Stimulated activated naive CD8-positive, alpha-beta T cell treated with anti-CD3 and anti-CD28 coated beads, Interleukin-15, amount 100 ng/mL, for 72 hours (primary cell): ENCODE measurements at places on chromosomes 13 and 19.
A peak's percentile ranks its signal among the peaks of the same experiment; 100 is the strongest.

GRCh38 chr13:50697746-50698539 is 145.5 kb downstream of the DLEU7 start:
- no peak for DNase-seq

- DNase-seq: no peak
Measured at GRCh38 chr13:21541271-21541670, 62.7 kb downstream of the MICU2 start.

DNA sequence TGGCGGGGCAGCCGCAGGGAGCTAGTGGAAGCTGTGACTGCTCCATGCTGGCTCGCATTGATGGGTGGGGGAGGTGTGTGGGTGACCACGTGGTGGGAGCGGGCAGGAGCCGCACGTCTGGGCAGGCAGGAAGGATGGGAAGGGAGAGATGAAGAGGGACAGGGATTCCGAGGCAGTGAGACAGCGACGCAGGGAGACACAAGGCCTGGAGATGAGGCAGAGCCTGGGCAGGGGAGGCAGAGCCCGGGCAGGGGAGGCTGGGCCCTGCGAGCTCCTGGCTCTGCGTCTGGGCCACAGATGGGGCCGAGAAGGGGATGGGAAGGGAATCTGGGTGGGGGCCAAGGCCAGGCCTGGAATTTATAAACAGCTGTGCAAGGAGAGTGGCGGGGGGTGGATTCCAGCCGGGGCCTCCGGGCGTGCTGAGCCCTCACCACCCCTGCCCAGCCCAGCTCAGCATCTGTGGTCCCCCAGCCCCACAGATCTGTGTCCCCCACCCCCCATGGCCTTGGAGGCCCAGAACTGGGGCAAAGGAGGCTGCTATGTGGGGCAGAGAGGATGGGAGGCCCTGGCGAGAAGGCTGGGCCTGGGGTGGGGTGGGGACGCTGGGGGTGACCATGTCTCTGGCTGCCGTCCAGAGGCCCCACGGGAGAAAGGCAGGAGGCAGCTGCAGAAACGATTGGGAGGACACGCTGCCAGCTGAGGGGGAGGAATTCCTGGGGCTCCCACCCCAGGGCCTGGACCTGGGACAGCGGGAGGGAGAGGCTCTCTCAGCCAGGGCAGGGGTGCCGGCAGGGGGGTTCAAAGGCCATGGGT is 6.0 kb downstream of the EHD2 start:
- no peak for DNase-seq

DNA sequence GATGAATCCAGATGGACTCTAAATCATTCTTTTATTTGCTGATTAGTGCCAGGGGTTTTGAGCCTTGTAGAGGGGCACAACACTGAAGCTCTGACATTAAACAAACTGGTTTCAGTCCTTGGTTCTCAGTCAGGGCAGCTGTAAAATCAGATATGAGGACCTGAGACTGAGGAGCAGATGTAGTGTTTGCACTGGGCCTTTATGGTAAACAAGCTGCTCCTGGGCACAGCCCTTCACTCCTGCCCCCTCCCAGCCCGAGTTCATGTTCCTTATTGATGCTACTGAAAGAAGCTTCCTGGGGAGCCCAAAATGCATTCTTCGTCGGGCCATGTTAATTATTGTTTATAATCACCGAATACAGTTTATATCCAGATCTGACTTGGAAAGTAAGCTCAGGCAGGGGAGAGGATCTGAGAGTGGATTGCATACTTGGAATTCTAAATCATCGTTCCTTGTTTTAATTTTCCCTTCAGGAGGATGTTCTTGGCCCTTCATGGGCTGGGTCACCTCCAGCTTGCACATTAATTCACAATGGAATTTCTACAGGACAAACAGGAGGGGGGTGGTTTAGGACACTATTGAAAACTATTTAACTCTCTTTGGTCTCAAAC is 213.5 kb downstream of the FGF9 start:
- no peak for DNase-seq

- peak; percentile 74 for DNase-seq
Measured at GRCh38 chr13:49585220-49586157, at the start of gene RCBTB1. Gene RCBTB1, minus strand, starts transcription at chr13:49585558. Its CDS starts 18,279 bp downstream, at chr13:49567279.

DNA sequence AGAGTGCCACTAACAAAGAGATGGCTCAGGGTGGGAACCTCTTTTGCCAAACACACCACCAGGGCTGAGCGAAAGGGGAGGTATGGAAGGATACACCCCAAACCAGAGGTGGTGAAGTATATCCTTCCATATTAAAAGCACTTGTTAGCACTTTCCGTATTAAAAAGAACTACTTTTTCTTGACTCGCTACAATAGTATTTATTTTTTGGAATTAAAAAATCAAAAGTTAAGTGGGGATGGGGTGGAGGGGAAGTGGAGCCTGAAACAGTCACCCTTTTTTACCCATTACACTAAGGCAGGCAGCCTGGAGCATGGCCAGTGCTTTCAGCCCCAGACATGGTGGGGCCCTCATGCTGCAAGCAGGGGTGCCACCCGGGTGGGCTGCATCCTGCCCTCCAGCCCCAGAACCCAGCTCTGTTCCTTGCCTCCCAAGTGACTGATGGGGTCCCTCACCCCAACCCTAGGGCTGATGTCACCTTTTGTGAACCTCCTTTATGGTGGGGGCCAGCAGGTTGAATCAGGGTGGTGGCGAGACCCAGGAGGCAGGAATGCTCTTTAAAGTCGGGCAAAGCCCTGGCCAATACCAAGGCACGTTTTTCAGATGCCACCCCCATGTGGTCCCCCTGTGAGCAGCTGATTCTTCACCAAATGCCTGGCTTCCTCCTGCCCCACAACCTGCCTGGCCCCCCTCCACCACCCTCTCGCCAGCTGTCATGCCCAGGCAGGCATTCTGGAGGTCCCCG is 31.0 kb downstream of the LYL1 start:
- DNase-seq: no peak

- no peak for DNase-seq
Measured at GRCh38 chr13:24052547-24053518, 107.7 kb upstream of the SPATA13 start.

- no peak for DNase-seq
Measured at GRCh38 chr13:42153199-42154113, 105.0 kb downstream of the DGKH start.

GRCh38 chr13:48492470-48493065 is 40.3 kb downstream of the RCBTB2 start:
- peak; percentile 60 for DNase-seq

DNA sequence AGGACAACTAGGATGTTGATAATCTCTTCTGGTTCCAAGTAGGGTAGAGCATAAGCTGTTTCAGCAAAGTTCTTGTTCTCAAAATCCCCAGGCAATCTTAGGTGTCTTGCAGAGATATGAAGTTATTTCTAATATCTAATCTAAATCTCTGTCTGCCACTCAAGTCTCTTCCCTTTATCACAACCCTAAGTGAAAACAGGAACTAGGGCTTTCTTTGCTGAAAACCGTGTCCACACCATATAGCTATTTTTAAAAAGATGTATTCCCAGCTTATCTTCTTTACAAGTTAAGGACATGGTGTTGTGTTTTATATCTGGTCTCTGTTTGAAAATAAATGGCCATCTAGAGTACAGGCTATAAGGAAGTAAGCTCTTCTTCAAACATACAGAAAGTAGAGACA is 11.3 kb upstream of the RNASEH2B start:
- no peak for DNase-seq

DNA sequence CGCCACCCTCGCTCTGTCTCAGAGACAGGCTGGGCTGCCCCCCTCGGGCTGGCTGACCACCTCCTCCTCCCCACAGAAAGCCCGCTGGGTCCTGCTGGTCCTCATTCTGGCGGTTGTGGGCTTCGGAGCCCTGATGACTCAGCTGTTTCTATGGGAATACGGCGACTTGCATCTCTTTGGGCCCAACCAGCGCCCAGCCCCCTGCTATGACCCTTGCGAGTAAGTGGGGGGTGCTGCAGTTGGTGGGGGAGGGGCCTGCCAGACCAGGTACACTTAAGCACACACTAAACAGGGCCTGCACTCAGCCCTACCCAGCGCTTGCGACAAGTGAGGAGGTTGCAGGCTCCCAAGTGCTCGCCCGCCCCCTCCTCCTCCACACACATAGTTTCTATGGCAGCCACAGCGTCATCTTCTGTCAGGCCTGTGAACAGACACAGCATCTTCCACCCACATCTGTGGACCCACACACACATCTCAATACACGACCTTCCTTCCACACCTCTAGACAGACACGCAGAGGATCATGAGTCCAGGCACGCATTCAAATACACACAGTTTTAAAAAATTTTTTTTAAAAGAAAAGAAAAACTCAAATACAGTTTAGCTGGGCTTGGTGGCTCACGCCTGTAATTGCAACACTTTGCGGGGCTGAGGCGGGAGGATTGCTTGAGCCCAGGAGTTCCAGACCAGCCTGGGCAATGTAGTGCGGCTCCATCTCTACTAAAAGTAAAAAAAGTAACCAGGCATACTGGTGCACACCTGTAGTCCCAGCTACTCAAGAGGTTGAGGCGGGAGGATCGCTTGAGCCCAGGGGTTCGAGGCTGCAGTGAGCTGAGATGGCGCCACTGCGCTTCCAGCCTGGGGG is 18.4 kb downstream of the PLD3 start:
- DNase-seq: no peak

DNA sequence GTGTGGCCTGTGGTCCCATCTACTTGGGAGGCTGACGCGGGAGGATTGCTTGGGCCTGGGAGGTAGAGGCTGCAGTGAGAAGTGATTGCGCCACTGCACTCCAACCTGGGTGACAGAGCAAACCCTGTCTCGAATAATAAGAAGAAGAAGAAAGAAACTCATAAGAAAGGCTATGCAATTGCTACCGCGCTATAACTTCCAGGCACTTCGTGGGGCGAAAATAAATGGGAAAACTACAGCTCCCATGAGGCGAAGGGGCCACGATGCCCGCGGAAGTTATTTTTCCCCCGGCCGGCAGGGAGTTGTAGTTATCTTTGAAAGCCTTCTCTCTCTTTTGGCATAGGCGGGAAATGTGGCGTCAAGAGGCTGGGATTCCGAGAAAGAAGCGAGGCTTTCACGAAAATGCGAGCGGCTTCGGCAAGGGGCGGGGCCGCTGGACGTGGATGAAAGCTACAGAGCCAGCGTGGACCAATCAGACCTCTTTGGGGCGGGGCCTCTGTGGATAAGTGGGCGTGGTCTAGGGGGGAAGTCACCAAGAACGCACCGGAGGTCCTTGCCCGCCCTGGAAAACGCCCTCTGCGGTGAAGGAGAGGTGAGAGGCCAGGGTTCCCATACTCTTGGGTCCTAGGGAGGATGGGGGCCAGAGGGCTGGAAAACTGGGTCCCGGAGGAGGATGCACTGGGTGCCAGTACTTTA is at the start of gene NUCB1:
Gene NUCB1, plus strand, starts transcription at position 532 of the 696 bp plus-strand sequence. CDS start 485 bp downstream, outside the sequence.
- DNase-seq: peak; percentile 99

DNA sequence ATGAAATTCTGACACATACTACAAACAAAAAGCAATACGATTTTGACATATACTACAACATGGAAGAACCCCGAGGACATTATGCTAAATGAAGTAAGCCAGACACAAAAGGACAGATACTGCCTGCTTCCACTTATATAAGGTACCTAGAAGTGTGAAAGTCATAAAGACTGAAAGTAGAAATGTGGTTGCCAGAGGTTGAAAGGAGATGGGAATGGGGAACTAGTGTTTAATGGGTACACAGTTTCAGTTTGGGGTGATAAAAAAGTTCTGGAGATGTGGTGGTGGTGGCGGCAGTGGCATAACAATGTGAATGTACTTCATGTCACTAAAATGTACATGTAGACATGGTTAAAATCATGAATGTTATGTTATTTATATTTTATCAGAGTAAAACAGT is 12.1 kb upstream of the NDFIP2 start:
- DNase-seq: no peak

DNA sequence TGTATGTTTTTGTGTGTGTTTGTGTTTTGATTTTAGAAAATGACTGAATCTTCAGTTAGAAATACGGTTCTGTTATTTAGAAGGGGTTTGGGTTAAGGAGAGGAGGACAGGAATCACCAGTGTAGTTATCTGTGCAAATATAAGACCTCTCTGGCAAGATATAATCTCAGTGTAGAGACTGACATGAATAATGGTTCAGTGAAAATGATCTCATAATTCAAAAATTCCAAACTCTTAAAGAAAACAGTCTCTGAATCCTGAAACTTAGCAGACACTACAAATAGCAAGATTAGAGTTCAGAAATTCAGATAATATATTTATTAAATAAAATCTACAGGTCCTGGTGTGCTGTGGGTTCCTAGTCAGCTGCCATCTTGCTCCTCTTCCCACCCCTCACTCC is 73.5 kb downstream of the PDS5B start:
- DNase-seq: no peak
